Muscle of arm (tissue), 14 donors: ENCODE measurements at places on chromosomes 4 and X. TPM values are rescaled to one million over a fixed set of nuclear protein-coding genes. Genes with fewer than 3 reads are reported as not detected.
A peak's percentile ranks its signal among the peaks of the same experiment; 100 is the strongest.

DNA sequence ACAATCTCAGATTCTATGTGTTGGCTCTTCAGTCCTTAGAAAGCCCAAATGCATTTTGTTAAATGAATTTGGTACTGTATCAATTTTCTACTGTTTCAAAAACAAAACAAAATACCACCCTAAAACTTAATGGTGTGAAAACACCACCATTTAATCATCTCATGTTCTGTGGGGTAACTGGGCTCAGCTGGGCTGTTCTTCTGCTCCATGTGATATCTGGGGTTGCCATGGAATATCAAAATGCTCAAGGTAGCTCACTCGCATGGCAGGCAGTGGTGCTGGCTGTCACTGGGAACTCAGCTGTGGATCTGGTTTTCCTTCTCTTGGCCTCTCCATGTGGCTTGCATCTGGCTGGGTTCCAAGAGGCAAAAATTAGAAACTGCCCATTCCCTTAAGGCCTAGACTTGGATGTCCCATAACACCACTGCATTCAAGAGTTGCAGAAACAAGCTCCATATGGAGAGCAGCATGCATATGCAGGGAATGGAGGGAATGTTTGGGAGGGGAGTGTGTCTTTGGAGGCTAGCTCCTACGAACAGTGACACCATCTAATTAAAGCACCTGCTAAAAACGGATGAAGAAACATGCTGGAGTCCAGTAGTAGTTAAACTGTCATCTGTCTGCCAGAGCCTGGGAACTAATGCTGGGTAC lies 279.2 kb downstream of the STK32B start:
- DNase-seq, result no peak

DNA sequence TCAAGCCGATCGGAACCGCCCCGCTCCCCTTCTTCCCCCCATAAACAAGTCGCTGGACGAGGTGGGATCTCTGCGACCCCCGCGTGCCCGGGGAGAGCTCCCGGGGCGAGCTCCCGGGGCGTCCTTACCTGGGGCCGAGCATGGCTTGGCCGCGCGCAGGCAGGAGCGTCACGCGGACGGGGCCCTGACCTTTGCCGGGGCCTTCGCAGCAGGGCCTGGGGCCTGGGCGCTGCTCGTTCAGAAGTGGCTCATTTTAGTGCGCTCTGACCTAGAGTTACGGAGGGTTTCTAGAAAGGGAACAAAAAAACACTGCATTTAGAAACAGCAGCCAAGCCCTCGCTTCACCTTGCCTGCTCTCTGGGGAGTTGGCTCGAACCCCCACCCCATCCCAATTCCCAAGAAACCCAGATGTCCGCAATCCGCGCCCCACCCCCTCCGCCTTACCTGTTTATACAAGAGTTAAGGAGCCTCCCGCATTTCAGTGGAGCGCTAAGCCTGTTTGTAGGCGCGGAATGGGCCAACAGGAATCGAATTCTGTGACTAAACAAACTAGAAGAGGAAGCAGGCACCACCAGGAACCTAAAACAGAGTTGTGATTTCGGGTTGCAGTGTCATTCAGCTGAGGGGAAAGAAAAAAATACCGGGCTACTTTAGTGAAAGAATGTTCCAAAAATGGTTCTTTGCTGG lies 814 bp upstream of the RBM47 start:
- no peak for DNase-seq

DNA sequence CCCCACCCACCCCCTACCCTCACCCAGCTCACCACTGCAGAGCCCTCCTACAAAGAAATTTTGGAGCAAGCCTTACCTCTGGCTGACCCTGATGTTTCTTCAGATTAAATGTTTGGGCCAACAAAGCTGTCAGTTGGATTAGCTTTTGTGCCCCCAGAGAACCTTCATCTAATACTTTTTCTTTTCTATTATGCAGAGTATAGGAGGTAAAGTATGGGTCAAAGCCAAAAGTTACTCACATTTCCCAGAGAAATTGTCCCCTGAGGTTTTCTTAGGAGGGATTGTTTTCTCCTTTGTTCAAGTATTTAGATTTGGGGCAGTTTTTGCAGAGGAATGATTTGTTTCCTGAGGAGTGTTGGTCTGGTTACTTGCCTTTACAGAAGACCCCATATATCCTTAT lies 69.5 kb downstream of the AASDH start:
- DNase-seq, result peak; percentile 66

- no peak for DNase-seq
Measured at GRCh38 chr4:125992891-125993290, 678.1 kb downstream of the FAT4 start.

DNA sequence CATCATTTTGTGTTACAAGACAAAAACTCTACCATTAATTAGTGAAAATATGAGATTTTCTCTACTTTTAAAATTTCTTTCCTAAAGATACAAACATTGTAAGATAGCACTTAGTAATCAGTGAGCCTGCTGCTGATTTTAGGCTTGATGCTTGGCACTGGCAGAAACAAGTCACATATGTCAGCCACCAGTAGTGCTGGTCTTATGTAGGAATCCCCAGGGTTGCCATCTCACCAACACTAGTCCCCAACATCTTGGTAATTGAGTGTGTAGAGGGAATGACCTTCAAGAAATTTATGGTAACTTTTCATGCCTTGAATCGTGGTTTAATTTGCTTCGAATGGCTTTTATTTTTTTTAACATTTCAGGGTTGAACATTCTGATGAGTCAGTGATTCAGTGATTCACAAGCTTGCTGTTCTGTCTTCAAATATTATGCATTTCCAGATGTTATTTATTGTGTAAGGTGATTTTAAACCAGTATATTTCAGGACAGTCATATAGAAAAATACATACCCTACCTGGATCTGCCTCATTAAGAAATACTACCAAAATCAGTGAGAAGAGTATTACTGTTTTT lies 11.9 kb downstream of the EXOC1 start:
- DNase-seq, result no peak

DNA sequence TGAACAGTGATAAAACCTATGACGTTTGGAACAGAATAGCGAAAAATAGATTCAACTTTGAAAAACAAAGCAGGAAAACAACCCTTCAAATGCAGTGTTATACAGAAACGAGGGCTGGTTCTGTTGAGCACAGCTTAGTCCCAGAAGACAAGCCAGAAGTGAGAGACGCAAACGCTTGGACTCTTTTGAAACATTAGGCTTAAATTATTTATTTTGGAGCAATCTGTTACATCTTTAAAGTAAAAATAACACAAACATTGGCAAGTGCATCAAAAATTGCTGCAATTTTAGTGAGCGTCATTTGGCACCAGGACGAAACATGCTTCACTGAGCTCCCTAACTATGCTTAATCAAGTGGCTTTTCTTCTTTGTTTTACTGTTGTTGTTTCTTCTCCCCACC lies 63.5 kb downstream of the ENPP6 start:
- DNase-seq, result no peak

DNA sequence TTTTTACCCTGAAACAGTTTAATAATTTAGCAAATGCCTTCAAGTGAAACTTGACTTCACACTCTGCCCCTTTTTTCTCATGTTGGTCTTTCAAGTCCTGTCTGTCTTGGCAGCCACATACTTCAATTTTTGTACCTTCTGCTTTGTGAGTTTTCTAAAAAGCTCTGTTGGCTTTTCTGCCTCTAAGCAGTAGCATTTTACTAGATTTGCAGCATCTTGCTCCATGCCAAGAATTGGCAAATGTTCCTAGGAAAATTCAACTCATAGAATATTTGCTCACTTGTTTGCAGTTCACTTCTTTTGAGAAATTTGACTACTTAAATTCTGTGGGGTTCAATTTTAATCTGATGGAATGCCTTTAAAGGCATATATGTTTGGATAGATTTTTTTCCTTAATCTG lies 59.2 kb downstream of the FAM47A start:
- DNase-seq, result peak; percentile 8

- DNase-seq, result peak; percentile 52
Measured at GRCh38 chr4:107740950-107741701, 21.1 kb upstream of the PAPSS1 start.

DNA sequence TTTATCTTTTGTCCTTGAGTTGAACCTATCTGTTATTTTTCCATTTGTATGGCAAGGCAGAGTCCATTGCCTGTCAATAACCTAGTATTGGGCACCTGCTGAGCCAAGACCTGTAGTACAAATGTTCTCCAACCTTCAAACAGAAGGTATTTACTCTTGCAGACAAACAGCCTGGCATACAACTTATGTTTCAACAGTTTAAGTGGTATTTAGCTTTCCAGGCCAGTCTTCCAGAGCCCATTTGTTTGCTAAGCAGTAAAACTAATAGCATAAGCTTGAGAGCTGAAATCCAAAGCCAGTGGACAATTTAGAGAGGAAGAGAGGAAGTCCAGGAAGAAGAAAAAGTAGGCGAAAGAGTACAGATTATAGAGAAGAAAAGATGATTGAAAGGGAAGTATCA lies 979.3 kb downstream of the GLUD2 start:
- DNase-seq, result no peak

GRCh38 chr4:83197555-83198235 lies 83.2 kb upstream of the PLAC8 start:
- no peak for DNase-seq

DNA sequence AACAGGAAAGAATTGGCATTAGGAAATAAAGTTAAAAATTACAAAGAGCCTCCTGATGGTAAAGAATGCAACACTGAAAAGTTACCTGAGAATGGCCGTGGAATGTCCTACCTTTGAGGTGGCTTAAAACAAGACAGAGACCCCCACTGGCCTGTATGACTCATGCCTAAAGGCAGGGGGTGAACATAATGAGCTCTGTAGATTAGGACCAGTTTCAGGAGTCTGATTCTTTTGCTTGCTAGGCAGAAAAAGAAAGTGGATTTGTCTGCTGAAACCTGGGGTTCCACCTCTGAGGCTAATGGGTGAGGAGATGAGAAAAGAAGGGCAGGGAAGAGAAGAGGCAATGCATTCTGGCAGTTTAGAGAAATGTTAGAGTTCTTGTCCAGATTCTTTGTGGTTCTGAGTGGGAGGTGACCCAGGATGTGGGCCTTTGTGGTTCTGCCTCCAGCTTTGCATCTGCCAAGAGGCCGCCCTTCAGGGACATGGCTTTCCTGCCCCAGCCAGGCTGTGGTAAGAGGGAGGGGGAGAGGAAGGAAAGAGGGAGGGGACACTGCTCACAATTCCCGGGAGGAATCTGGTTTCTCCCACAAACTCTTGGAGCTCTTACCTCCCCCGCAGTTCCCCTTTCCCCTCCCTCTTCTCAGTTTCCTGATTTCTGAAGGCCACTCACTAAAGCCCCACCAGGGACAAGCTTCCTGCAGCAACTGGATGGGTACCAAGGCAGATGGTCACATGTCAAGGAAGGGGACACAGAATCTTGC lies 109.6 kb downstream of the EFNB1 start:
- no peak for DNase-seq

DNA sequence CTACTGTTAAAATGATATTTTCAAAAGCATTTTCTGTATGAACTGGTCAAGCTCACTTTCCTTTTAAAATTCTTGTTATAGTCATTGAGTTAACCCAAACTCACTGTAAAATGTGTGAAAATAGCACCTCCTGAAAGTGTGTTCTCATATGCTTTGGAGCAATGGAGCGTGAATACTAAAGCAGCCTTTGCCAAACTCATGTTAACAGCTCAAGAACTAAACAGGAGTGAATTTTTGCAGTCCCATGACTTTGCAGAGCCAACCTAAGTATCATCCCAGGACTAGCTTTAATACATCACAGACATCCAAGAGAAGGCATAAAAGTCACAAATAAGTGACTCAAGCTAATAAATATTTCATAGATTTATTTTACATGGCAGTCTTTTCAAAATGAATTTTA lies 2.3 kb downstream of the AMMECR1 start:
- DNase-seq, result no peak

- DNase-seq, result no peak
Measured at GRCh38 chrX:22758807-22759481, 240.8 kb upstream of the DDX53 start.

Gene TMPRSS11D
- polyA plus RNA-seq, result not detected

Gene FAM13A
- polyA plus RNA-seq, result 27.3 TPM

Gene NAP1L2
- 1.9 TPM for polyA plus RNA-seq

Gene NDNF
- polyA plus RNA-seq, result 12.1 TPM

Gene ATP1B4
- polyA plus RNA-seq, result 313 TPM

Gene TCEAL7
- 456 TPM for polyA plus RNA-seq

Gene CT47B1
- not detected for polyA plus RNA-seq

Gene TEX11
- not detected for polyA plus RNA-seq

Gene BGN
- polyA plus RNA-seq, result 155 TPM
